ENCODE measurements at places on chromosomes 1 and 21.

DNA sequence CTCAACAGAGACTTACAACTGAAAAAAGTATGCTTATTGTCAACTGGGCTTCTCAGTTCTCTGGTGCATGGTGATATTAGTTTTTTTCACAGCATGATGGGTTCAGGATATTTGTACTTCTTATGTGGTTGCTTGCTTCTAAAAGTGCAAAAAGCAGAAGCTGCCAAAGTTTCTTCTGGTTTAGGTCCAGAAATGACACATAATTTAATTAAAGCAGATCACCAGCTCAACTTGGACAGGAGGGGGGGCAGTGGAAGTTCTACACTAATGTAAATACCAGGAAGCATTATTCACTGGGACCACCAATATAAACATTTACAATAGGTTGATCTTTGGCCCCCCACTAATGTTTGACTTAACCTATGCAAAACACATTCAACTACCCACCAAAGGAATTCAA is 354.8 kb upstream of the BRINP3 start:
- DNase-seq = no peak

DNA sequence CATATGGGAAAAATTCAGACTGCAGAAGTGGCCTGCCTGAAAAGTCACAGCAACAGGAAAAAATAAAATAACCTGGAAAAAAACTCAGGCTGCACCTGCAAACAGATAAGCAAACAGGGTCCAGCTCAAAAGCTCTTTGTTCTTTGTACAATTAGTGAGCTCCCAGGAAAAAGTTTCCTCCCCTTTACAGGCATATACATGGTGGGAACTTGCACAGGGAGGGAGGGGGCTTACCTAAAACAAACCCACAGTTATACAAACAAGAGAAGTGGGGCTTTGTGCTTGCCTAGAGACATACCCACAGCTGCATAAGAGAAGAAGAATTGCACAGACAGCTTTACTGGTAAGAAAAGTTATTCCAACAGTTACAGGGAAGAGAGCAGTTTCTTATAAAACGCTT is 31.7 kb upstream of the COG2 start:
- no peak for DNase-seq

GRCh38 chr1:183568176-183569021 is 21.9 kb downstream of the NCF2 start:
- no peak for DNase-seq

DNA sequence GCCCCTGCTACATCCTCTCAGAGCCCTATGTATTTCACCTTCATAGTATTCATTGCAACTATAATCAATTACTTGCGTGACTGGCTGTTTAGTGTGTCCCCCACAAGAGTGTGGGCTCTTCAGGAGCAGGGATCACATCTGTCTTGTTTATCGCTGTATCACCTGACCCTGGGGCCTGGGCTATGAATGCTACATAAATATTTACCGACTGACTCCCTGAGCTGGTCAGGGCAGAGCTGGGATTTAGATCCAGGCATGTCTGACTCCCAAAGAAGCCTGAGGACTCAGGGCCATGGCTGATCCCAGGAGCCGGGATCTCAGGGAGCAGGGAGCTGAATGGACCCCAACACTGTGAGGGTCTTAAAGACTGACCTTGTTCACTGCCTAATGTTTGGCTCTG is 49.7 kb downstream of the AHDC1 start:
- no peak for DNase-seq

DNA sequence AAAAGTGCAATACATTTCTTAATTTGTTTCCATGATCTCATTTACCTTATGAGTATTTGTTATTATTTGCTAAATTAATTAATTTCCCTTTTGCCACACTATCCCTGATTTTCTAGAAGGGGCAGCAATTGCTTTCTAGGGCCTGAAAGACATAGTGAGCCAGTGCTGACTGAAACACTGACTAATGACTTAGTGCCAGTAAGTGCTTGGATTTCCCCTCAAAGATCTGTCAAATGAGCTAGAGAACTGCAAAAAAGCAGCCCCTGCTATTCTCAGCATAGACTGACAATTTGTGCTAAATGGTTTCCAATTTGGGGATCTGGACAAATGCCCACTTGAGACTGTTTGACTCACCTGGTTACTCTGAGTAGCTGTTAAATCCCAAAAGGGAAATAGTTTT is 35.6 kb upstream of the USH2A start:
- DNase-seq = no peak

- peak; percentile 31 for DNase-seq
Measured at GRCh38 chr1:110524311-110525248, 5.6 kb upstream of the KCNA10 start.

DNA sequence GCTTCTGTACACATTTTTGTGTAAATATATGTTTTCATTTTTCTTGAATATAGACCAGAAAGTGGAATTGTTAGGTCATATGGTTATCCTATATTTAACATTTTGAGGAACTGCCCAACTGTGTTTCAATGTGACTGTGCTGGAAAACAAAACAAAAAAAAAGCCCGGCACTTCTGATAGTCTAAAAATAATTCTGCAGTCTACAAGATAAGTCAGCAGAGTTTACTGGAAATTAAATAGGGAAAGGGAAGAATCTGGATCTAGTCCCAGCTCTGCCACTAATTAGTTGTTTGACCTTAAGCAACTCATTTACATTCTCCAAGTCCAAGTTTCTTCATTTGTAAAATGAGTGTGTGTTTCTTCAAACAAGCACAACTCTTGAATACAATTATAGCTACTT is 869.1 kb upstream of the B3GALT2 start:
- DNase-seq = no peak

DNA sequence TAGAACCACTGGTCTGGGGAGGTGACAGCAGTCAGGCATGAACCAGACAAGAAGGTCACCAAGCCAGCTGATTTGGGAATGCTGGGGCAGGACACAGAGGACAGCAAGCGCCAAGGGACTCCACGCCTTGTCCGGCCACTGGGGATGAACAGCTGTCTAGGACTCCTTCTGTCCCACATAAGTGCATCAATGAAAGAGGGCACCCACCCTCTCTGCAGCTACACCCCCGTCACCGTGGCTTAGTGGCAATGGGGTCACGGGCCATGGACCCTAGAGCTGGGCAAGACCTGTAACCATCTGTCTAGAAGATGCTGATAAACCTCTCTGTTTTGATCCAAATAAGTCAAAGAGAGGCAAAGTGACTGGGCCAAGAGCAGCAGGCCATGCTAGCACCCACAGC is 16.8 kb downstream of the UBE2G2 start:
- DNase-seq = no peak

DNA sequence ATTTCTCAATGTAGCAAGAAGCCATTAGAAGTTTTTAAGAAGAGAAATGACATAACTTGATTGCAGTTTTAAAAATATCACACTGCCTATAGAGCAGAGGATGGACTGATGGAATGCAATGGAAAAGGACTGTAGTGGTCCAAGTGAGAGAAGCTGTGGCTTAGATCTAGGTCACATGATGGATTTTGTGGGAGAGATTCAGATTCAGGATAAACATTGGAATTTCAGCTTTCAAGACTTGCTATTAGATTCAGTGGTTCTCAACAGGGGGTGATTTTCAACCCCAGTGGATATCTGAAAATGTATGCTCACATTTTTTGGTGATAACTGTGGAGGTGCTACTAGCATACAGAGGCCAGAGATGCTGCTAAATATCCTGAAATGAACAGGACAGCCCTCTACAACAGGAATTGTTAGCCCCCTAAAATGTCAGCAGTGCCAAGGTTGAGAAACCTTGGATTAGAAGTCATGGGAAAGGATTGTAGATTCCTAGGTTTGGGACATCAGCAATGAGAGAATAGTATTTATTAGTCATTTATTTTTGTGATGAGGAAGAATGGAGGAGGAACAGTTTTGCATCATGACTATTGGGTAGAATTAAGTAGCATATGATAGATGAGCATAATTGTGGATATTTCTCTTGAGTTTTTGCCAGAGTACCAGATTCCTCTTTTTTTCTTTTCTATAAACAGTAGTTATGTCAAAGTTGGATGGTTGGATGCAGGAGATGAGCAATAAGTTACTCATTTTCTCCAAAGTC is 30.1 kb upstream of the KCNK2 start:
- DNase-seq = no peak
